ENCODE measurements at places on chromosomes 11 and 22. TPM values are rescaled to one million over a fixed set of nuclear protein-coding genes. Genes with fewer than 3 reads are reported as not detected.

The SGSM1 gene
- not detected for total RNA-seq

The CCDC89 gene
- total RNA-seq = 3.9 TPM

- DNase-seq = no peak
Observed at GRCh38 chr11:8323161-8323935, 59.7 kb upstream of the LMO1 start.

The CALCB gene
- not detected for total RNA-seq

- DNase-seq = peak; percentile 56
Observed at GRCh38 chr22:25668437-25668836, 73.6 kb upstream of the MYO18B start.

DNA sequence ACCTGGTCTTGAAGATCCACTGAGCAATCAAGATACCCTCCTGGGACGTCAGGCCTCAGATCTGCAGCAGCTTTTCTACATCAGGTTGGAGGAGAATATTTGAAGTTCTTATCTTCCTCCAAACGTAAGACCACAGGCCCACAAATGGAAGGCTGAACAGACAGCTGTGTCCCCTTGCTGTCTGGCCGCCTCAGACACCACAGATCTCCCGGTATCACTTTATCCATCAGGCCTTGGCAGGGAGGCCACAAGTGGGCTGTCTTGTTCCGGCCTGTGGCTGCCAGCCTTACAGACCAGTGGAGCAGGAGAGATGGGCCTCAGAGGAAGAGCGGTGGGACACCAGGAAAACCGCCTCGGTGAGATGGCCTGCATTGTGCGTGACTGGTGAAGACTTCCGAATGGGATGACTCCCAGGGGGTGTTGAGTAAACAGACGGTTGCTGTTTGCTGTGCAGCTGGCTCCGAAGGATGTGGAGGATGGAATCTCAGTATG lies 15.9 kb downstream of the UBASH3B start:
- peak; percentile 71 for DNase-seq

DNA sequence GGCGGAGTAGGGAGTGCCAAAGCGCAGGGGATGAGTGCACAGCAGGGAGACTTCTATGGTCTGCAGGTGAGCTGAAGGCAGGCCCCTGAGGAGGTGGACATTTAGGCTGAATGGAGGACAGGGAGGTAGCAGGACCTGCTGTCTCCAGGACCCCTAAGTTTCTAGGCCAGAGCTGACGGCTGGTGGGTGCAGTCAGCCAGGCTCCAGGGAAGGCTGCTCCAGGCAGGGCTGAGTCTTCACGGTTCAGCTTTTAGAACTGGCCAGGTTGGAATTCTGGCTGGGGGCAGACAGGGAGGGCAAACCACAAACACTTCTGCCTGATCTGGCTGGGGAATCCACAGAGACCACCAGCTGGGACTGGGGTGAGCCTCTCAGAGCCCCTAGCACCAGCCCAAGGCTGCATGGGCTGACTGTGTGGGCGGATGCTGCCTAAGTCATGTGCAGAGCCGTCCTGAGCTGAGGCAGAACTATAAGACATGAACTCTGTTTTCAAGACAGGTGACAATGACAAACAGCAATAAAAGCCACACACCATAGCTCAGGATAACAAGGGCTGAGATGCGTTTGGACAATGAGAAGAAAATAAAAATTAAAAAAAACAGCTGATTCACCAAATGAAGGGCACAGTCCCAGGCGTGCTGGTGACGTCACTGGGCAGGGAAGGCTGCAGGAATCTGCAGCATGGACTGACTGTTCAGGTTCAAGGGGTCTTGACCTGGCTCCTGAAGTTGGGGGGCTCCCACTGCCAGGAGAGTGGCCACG lies 10.4 kb upstream of the MALAT1 start:
- peak; percentile 85 for DNase-seq

DNA sequence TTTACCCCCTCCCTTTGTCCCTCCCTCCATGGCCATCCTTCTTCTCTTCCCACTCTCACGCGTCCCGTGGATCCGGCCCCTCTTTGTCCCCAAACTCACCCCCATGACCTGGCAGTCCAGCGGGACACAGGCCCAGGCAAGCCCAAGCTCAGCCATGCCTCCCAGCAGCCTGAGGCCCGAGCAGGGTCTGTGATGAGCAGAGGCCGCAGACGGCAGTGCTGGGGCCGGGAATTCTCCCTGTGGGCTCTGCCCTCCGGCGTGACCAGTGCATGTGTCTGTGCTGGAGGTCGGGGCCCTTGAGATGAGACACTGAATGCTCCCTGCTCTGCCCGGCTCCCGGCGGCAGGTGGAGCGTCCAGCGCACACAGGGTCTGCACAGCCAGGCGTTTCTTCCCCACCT lies 237.9 kb downstream of the BRD1 start:
- DNase-seq = no peak

DNA sequence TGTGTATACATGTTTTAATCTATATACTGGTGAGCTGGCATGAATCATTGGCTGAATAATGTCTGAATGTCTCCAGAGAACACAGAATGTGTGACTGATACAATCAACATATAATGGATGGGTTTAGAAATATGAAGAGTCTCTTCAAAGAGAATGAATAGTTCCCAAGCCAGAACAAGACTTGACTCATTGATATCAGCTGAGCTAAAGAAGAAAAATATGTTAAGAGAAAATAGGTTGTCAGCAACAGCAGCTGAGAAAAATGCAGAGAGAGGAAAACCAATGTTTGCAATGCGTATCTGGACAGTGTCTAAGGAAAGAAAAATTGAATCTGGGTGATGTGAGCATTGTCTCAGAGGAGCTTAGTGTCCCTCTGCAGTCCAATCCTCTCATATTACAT lies 1281.8 kb upstream of the TENM4 start:
- peak; percentile 11 for DNase-seq

Data from fibroblast of villous mesenchyme (primary cell).